ENCODE measurements at places on chromosomes 12 and 14. TPM values are rescaled to one million over a fixed set of nuclear protein-coding genes. Genes with fewer than 3 reads are reported as not detected.

DNA sequence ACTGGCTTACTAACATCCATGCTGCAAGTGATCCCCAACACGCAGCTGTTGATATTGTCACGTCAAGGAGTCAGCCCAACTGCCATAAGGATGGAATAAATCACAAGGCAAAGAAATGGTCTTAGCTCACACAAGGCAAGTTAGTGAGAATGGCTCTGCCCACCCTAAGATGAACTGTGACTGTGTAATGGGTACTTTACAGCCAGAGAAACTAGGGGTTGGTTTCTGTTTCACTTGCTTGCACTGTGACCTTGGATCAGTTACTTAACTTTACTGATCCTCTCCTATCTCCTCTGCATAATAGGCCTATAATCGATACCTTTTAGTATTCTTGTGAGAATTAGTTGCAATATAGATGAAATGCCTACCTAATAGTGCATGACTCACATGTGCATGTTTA, 52.2 kb upstream of the ANO2 start:
- H3K27me3 ChIP-seq = peaks cover 12% of the 10 kb centered on the region
- H3K4me3 ChIP-seq = no peak overlapping the region
- H3K4me1 ChIP-seq = no peaks in the 10 kb centered on the region
- DNase-seq = no peak
- no peaks in the 10 kb centered on the region for H3K36me3 ChIP-seq
- H3K27ac ChIP-seq = no peak overlapping the region

- H3K4me3 ChIP-seq = no peak overlapping the region
- H3K4me1 ChIP-seq = peaks cover 5% of the 10 kb centered on the region
- no peak overlapping the region for H3K27ac ChIP-seq
- DNase-seq = no peak
- H3K27me3 ChIP-seq = no peaks in the 10 kb centered on the region
Measured at GRCh38 chr14:51448831-51449670, 202.7 kb upstream of the FRMD6 start.

DNA sequence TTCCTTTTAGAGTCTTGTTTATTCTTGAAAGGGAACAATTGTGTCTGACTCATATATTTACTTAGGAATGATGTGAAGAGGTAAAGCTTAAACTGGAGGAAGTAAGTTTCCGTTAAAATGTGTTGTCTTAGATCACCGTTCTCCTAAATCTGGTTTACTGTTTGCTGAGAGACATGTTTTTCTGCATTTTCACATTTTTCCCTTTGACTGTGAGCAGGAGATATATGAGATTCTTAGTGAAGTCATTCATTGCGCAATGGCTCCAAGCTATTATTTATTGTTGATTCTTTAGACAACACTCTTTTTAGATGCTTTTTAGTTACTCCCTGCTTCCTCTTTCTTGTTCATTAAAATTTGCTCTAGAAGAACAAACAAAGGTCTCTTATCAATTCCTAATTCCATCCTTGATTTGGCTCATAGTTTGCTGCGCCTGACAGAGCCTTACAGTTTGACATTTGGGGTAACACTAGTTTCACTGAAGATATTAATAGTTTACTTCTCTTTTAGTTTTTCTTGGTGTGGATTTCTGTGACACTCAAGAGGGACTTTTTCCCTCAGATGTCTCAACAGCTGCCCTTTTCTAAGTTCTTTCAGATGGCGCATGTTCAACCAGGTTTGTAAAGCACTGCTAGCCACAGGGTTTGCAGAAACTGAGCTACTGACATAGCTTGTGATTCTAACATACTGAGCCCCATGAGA, 11.4 kb downstream of the CLECL1 start:
- DNase-seq = no peak
- no peak overlapping the region for H3K4me3 ChIP-seq
- no peaks in the 10 kb centered on the region for H3K4me1 ChIP-seq
- H3K36me3 ChIP-seq = no peaks in the 10 kb centered on the region
- H3K27me3 ChIP-seq = peaks cover 3% of the 10 kb centered on the region

SDR9C7 gene
- total RNA-seq = 0.26 TPM

DNA sequence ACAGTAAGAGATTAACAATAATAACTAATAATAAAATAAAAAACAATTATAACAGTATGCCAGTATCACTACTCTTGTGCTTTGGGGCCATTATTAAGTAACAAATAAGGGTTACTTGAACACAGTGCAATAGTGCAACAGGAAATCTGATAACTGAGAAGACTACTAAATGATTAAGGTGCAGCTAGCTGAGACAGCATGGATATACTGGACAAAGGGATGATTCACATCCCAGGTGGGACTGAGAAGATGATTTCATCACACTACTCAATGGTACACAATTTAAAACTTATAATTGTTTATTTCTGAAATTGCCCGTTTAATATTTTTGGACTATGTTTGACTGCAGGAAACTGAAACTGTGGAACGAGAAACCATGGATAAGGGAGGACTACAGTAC, 168.6 kb upstream of the ABCD2 start:
- no peak for DNase-seq
- no peaks in the 10 kb centered on the region for H3K27me3 ChIP-seq
- no peaks in the 10 kb centered on the region for H3K4me1 ChIP-seq
- no peak overlapping the region for H3K27ac ChIP-seq
- H3K4me3 ChIP-seq = no peak overlapping the region
- H3K36me3 ChIP-seq = no peaks in the 10 kb centered on the region

Measured in type B pancreatic cell (in vitro differentiated cells).